ENCODE measurements at places on chromosomes 4 and X.

- no peak for DNase-seq
Measured at GRCh38 chr4:98514741-98515469, 143.5 kb downstream of the TSPAN5 start.

GRCh38 chr4:118033148-118034052 lies 886 bp upstream of the NDST3 start:
- DNase-seq: peak; percentile 47

DNA sequence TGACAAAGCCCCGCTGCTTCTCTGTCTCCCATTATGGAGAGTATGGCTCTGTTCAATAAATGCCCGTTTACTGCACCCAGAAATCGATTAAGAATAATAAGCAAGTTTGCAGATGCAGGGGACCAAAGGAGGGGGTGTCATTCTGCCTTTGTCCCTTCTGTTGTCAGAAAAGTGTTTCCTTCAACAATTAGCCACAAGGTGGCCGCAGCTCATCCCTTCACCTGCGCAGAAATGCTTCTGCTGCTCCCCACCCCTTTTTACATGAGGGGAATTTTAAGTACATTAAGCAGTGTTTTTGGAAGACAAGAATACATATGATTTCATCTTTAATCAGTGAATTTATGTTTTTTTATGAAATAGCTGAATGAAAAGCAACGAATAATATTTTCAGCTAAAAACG lies 175.6 kb upstream of the ARX start:
- no peak for DNase-seq

- peak; percentile 89 for DNase-seq
Measured at GRCh38 chr4:72006586-72006985, 25.2 kb upstream of the NPFFR2 start.

GRCh38 chr4:142064181-142064580 lies 427.8 kb downstream of the IL15 start:
- no peak for DNase-seq

DNA sequence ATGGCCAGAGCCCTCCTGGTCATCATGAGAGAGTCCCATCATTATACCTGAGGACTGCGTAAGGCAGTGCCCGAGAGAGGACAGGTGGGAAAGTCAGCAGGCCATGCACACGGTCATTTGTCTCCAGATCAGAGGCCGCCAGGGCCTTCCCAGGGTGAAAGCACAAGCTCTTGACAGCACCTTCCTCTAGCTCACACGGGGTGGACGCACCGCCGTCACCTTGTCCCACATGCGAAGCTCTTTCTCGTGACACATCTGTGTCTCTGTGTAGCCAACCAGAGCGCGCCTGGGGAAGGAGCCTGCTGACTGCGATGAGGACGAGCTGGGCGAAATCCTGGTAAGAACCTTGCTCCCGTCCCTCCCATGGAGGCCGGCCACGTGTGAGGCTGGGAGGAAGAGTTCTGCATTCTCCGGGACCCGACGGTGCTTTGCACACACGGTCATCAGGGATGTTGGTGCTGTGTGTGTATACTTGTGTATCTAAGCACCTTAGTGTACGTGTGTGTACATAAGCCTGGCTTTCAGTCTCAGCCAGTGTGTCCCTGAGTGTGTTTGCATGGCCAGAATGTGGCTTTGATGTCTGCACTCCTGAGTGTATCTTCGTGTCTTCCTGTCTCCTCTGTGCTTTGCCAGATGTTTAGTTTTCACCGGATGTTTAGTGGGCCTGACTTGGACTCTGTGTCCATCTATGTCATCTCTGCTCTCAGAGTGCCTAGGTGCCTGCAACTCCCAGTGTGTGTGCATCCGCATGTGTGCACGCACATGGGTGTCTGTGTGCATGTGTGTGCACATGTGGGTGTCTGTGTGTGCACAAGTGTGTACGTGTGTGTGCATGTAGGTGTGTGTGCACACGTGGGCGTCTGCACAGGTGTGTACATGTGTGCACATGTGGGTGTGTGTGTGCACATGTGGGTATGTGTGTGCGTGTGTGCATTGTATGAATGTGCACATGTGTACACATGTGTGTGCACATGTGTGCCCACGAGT lies 15.1 kb downstream of the ATP5ME start:
- no peak for DNase-seq

- no peak for DNase-seq
Measured at GRCh38 chr4:61493470-61493869, 293.3 kb downstream of the ADGRL3 start.

- DNase-seq: no peak
Measured at GRCh38 chr4:144757969-144758368, 112.0 kb downstream of the HHIP start.

- DNase-seq: no peak
Measured at GRCh38 chr4:114146947-114147618, 167.6 kb upstream of the ARSJ start.

GRCh38 chrX:18076434-18076833 lies 144.3 kb downstream of the BEND2 start:
- DNase-seq: no peak

DNA sequence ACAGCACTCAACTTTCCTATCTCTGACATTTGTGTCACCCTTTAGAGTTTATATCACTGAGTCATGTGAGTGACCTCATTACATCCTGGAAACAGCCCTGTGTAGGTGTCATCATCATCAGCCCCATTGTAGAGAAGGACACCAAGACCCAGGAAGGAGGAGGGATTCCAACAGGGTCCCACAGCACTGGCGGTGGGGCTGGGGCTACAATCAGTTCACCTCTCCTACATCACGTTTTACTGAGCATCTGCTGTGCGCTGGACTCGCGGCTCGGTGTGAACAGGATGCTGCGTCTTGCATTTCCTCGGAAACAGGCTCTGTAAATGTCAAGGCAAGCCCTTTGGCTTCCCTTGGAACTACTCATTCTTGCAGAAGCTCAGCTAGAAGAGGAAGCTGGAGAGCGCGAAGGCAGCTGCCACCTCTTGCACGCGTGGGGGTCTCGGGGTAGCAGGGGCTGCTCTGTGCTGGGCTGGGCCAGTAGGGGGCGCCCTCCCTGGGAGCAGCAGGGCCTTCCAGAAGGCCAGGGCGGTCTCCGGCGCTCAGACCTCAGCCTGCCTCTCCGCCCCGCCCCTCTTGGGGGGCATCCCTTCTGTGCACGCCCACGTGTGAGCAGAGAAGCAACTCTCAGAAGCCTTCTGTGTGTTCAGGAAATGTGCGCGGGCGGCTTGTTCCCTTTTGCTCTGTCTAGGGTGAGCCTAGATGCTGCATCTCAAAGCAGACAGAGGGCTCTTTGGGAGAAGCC lies 29.0 kb downstream of the REELD1 start:
- peak; percentile 17 for DNase-seq

DNA sequence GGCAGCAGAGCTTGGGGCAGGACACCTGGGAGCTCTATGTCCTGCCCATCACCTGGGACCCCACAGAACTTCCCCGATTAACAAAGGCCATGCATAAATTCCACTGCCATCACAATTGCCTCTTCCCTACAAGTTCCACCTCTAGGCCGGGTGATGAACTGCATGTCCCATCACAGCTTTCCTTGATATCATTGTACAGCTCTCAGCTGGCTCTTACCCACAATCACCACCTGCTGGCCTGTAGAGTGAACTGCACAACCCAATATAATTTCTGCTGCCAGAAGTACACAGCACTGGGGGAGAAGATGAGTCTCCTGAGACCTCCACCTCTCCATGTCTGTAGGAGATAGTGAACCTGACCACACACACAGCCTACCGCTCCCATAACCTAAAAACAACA lies 285.0 kb upstream of the AADAT start:
- no peak for DNase-seq

All from astrocyte (in vitro differentiated cells and primary cell).